Germinal center (tissue), 1 donor: ENCODE measurements at places on chromosomes 13 and 19.

DNA sequence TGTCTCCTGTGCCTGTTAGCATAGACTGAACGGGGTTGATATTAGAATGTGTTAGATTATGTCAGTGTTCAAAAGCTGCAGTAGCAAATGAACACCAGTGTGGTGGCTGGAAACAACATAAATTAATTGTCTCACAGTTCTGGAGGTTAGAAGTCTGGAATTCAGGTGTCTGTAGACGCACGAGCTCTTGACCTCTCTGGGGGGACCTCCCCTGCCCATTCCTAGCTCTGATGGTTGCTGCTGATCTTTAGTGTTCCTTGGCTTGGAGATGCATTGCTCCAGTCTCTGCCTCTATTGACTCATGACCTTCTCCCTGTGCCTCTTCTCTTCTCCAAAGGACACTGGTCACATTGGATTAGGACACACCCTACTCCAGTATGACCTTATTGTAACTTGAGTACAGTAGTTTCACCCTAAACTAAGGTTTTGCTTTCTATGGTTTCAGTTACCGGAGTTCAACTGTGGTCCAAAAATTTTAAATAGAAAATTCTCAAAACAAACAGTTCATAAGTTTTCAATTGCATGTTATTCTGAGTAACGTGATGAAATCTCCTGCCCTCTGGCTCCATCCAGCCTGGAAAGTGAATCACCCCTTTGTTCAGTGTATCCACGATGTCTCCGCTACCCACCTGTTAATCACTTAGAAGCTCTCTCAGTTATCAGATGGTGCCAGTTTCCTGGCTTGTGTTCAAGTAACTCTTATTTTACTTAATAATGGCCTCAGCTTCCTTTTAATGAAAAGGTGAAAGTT, 273.2 kb downstream of the MYO16 start:
- DNase-seq = no peak

DNA sequence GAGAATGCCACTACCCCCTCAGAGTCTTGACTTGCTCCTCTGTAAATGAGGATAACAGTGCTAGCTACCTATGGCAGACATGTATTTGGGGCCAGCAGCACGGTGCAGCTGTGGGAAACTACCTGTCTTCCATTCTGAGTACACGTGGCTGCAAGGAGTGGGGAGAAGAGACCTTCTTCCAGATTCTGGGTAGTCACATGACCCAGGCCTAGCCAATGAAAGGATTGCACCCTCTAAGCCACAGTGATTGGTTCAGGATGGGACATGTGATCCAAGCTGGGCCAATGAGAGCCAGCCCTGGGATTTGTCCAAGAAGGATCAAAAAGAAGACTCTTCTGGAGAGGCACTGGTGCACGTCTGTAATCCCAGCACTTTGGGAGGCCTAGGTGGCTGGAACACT, 5.5 kb downstream of the ZNRF4 start:
- DNase-seq = no peak

GRCh38 chr13:107102676-107103075, 534.7 kb upstream of the ARGLU1 start:
- DNase-seq = no peak

- DNase-seq = no peak
These were observed 1.3 kb downstream of the OR10H5 start for GRCh38 chr19:15788594-15789270.

DNA sequence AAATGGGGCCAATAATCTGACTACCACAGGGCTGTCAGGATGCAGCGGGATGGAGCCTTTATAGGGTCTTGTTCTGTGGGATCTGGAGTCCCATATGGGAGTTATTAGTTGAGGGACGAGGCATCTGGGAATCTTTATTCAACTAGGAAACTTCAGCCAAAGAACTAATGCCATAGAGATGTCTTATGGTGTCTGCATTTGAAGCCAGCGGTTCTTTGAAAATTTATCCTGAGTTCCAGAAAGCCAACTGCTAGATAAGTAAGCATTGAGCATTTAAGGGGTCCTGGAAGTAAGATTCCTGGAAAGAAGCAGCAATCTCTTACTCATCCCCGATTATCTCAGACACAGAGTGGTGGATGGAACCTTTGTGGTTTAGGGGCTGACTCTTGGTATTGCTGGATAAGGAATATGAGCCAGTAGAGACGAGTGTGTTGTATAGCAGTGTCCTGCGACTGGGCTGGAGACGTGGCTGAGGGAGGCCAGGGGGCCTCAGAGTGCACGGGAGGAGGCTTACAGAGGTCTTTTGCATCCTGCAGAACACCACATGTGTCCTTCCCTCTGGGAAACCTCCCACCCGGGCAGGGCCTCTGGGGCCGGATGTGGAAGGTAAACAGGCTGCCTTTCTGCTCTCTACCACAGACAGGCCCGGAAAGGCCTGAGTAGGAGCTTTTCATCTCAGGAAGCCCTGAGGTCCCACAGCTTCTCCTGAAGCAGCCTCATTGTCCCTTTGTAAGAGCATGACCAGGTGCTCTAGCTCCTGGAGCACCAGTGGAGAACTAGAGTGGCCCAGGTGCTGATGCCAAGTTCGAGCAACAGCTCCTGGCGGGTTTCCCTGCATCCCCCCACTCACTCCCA, 28.8 kb downstream of the ACTN4 start:
- no peak for DNase-seq

DNA sequence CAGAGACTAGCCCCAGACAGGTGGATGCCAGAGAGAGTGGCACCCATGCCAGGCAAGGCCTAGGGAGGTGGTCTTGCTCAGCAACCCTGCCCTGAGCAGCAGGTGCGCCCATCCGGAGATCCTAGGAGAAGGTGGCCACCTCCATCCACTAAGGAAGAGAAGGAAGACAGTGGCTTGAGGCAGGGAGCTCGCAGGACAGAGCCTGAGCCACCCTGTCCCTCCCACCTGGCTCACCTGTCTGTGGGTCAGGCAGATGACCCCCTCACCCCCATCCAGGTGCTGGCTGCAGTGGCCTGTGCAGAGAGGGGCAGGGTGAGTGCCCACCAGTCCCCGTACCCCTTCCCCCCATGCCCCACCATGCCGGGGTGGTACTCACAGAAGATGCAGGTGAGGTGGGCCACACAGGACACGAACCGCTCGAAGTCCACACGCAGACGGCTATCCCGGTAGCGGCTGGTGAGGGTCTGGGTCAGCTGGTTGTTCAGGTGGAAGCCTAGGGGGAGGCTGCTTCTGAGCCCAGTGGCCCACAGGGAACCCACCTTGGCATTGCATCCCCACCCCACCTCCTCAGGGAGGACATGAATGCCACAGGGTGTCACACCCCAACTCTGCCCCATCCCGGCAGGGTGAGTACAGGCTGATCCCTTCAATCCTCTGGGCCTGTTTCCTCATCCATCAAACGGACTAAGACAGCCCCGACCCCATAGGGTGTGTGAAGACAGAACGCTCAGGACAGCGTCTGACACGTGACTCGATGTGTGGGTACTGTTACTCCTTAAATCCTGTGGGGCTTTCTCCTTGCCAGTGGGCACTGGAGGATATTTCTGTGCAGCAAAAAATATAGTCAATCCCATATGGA, 13.3 kb downstream of the CAPN12 start:
- no peak for DNase-seq

DNA sequence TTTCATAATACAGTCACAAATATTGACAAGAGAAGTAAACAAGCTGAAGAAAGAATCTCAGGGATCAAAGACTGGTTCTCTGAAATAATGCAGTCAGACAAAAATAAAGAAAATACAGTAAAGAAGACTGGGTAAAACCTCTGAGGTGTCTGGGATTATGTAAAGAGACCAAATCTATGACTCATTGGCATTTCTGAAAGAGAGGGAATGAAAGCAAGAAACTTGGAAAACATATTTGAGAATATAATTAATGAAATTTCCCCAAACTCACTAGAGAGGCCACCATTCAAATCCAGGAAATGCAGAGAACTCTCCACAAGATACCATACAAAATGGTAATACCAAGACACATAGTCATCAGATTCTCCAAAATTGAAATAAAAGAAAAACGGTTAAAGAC, 53.0 kb upstream of the GPC6 start:
- no peak for DNase-seq

DNA sequence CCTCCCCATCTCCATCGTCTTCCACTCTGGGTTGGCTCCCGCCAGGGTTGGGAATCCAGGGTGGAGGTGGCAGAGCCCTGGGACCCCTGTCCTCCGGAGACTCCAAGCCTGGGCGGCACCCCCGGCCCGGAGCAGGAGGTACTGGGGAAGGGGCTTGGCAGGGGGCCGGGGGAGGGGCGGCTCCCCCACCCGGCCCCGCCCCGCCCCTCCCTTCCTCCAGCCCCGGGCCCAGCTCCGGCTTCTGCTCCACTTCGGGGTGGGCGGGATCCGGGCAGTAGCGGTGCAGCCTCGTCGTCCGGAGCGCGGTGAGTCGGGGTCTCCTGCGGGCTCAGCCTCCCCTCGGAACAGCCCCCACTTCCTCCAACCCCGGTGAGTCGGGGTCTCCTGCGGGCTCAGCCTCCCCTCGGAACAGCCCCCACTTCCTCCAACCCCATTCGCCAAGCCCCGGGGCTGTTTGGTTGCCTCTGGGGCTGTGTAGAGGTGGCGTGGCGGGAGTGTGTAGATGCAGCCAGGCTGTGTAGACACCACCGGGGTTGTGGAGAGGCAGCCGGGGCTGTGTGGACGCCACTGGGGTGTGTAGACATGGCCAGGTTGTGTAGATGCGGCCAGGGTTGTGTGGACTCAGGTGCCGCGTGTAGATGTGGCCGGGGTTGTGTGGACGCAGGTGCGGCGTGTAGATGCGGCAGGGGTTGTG, at the start of gene TMPRSS9:
TSS of gene TMPRSS9 (plus strand) at position 274 of the 694 bp plus-strand sequence. CDS start 29,521 bp downstream, outside the sequence.
- DNase-seq = no peak

- no peak for DNase-seq
These were observed 36.4 kb downstream of the TEX26 start for GRCh38 chr13:30968846-30969245.

- no peak for DNase-seq
These were observed 50.9 kb downstream of the EPS15L1 start for GRCh38 chr19:16420781-16421386.

- no peak for DNase-seq
These were observed 39.5 kb downstream of the MPHOSPH8 start for GRCh38 chr13:19672990-19673389.

DNA sequence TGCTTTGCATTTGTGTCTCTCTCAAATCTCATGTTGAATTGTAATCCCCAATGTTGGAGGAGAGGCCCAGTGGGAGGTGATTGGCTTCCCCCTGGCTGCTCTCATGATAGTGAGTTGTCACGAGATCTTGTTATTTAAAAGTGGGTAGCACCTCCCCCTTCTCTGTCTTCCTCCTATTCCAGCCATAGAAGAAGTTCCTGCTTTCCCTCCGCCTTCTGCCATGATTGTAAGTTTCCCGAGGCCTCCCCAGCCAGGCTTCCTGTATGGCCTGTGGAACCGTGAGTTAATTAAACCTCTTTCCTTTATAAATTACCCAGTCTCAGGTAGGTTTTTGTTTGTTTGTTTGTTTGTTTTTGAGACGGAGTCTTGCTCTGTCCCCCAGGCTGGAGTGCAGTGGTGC, 3.8 kb downstream of the LILRA4 start:
- DNase-seq = no peak

- no peak for DNase-seq
These were observed 365.9 kb downstream of the FGF14 start for GRCh38 chr13:102035969-102036368.

DNA sequence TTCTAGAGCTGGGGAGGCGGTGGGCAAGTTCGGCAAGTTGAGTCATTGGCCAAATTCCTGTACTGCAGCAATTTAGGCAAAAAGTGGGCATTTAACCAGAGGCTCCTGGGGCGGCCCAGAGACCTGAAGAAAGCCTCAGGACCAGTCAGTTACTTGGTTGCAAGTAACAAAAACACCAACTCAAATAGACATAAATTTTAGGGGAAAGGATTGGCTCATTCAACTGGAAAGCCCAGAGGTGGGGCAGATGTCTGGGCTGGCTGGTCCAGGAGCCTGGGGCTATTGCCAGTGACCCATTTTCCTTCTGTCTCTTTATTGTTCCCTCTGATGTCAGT, 97.1 kb downstream of the SIPA1L3 start:
- DNase-seq = no peak

DNA sequence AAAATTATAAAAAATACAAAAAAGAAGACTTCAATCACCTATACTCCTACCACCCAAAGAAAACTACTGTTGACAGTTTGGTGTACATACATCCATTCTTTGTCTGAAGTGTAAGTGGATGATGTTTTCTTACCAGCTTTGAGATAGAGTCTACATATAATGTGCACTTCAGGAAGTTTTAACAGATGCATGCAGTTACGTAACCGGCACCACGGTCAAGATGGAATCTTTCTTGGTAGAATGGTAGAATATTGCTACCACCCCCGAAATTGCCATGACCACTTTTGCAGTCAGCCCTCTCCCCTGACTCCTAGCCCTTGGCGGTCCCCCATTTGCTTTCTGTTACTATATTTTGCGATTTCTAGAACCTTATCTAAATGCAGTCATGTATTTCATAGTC, 1.4 kb downstream of the CUL4A start:
- no peak for DNase-seq

DNA sequence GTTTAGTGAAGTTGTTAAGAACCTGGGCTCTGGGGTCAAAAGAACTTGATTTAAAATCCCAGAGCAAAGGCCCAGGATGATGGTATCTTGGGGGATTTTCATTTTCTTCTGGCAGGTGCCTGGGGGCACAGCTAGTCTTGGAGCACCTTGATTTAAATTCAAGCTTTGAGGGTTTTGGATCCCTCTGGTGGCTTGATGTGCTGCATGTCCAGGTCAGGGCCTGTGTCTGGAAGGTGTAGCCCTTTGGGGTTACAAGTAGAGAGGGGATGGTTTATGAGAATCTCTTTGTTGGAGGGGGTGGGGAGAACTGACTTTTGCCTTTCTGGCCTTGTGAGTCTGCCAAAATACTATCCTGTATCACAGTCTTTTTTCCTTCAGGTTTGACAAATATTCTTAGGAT, 55.8 kb downstream of the AKAP11 start:
- DNase-seq = no peak

DNA sequence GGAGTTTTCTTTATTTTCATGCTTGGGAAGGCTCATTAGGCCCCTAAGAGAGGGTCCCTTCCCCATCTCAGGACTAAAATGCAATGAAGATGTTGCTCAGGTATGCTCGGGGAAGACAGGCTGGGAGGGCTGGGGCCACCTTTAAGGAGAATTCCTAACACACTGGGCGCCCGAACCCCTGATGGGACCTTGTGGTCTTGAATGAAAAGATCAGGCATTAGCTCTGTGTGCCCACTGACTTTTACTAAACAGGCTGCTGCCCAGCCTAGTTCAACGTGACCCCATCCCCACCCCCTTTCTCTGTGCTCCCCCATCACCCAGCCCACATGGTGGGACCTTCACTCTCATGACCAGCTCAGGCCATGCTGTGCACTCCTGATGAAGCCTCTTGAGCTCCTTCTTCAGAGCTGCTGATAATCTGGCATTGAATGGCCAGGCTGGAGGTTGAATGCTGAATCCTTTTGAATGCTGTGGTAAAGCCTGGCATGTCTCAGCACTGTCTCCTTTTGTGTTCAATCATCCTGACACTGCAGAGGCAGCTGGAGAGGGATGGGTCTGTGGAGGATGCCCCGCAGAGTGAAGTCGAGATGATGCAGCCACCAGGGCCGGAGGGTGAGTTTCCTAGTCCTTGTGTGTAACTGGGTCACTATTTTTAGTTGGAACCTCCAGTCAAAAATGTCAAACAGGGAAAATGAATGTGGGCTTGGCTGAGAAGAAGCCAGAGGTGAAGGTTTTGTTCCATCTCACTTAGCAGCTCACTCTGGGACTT, 209.1 kb downstream of the UQCRFS1 start:
- no peak for DNase-seq

GRCh38 chr13:112767506-112768471, 78.0 kb downstream of the ATP11A start:
- DNase-seq = peak; percentile 60

GRCh38 chr19:58409010-58409790, 751 bp downstream of the ZNF584 start:
- DNase-seq = no peak

- DNase-seq = no peak
These were observed 32.2 kb downstream of the MYO9B start for GRCh38 chr19:17107546-17108452.
